ENCODE measurements at places on chromosomes 7 and 10. TPM values are rescaled to one million over a fixed set of nuclear protein-coding genes. Genes with fewer than 3 reads are reported as not detected.

TMEM130 gene
- not detected for total RNA-seq

ZNF239 gene
- 2.5 TPM for total RNA-seq

DNA sequence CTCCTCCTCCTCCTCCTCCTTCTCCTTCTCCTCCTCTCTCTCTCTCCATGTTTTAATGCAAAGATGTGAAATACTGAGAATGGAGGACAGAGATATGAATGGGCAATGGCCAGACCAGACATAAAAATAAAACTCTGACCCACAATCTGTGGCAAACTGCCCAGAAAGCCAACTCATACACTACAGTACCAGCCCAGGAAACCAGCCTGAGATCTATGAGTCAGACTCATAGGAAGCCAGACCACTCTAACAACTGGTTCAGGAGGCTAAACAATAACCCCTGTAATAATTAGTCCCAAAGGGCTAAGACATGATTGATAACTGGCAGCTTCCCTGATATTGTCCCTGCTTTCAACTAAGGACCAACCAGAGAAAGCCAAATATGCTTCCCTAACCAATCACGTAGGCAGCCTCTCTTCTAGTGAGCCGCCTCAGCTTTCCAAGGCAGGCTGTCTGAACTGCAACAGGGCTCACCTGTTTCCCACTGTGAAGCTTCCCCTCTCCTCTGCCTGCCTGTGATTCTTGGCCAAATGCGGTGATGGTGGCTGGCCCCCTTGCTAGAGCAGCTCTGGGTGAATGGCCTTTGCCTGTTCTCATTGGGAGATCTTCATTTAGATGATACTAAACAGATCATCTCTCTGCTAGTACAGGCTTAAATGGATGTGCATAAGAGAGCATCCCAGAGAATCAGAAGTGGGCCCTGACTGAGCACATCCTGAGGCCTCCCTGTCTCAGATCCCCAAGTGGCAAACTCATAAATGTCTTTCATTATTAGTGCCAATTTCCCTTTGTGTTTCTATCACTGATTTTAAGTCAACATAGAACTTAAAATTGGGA, 817.6 kb downstream of the TNS3 start:
- peak; percentile 2 for DNase-seq

DNA sequence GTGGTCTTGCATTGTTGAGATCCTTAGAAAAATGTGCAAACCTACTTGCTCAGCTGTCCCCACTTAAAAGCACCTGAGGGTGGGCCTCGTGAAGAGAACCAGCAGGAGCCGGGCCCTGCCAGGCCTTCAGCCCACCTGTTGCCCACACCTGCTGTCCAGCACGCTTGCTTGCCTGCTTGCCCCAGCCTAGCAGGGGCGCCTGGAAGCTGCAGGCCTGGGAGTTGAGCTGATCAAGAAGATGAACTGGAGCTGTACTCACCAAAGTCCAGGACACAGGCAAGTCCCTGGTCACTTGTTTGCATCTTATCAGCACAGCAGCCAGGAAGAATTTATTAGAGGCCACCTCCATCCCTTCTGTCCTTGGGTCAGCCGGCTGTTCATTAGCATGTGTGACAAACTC, 23.2 kb downstream of the CYP26A1 start:
- no peak for DNase-seq

- no peak for DNase-seq
These were observed 60.2 kb downstream of the WIPF3 start for GRCh38 chr7:29866490-29866930.

DNA sequence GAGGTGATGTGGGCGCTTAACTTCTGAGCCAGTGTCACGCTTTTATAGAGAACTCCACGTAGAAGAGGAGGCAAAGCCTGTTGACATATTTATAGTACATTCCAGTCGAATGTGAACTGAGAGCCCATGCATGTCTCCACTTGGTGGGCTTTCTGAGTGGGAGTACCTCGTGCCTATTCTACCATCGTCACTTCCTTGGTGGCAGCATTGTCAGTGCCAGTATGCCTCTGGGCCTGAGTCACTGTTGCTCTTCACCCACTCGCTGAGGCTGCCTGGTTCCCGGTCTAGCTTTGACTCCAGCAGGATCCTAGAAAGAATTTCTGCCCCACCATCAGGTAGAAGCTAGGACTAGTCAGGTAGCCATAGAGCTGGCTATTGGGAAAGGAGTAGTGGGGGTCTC, 30.0 kb upstream of the CDH23 start:
- DNase-seq: no peak

DNA sequence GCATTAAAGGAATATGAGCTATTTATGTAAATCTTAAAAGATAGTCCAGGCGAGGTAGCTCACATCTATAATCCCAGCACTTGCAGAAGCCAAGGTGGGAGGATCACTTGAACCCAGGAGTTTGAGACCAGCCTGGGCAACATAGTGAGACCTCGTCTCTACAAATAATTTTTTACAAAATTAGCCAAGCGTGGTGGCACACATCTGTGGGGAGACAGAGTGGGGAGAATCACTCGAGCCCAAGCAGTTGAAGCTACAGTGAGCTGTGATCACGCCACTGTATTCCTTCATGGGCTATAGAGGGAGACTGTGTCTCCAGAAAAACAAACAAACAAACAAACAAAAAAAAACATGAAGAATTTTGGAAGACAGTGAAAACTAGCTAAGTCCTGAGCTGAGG, 28.4 kb downstream of the HERC4 start:
- no peak for DNase-seq

- peak; percentile 82 for DNase-seq
These were observed 29.6 kb downstream of the MINDY4 start for GRCh38 chr7:30800785-30801252.

DNA sequence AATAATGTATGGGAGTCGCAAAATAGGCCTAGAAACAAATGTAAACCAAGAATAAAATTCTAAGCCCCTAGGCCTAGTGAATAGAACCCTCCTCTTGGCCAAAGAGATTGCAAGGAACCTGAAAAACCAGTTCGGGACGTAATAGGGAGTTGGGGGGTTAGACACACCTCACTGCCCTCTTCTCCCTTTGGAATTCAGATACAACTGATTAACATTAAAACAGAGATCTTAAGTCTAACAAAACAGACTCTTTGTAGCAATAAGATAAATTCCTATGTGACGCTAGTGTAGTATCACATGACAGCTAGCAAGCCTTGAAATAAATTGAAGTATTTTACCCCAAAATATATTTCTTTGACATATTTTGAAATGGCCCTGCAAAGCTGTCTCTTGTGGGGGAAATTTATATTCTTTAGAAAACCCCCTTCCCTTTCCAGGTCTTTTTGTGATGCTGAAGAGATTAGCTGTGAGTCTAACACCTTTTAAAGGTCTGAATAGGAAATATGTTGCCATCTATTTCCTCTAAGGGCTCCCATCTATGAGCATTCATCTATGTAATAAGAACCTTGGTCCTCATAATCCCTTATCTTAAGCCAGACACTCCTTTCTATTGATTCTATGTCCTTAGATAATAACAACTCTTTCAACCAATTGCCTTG, 623.4 kb upstream of the NRG3 start:
- DNase-seq: no peak

GRCh38 chr7:154592388-154592787, 410.5 kb downstream of the PAXIP1 start:
- DNase-seq: no peak
